ENCODE measurements at places on chromosomes 11 and 22.

DNA sequence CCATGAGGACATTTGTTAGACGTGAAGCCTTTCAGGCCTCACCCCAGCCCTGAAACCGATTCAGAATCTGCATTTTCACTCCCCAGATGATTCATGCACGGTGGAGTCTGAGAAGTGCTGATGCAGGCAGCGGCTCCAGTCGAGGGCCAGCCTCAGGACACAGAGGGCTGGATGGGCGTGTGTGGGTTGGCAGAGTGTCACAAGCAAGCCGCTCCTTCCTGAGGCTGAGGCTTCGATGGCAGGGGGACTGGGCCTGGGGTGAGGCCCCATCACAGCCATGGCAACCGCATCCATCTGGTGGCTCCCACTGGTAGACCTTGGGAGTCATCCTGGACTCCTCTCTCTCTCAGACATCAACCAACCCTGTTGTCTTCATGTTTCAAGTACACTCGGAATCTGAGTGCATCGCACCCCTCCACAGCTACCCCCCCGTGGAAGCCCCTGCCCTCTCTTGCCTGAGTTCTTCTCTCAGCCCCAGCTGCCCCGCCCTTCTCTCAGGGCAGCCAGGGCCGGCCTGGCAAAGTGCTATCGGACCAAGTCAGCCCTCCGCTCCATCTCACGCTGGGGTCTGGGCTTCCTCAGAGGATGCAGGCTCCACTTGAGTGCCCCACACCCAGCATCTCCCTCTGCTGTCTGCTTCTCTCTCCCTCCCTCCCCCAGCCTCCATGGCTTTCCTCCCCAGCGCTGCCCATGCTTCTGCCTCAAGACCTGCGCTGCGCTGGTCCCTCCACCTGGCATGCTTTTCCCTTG is 10.6 kb downstream of the KCNC1 start:
- no peak for DNase-seq

- no peak for DNase-seq
Measured at GRCh38 chr11:128604723-128605122, 17.4 kb upstream of the ETS1 start.

- no peak for DNase-seq
Measured at GRCh38 chr22:23125512-23126103, 16.2 kb downstream of the RSPH14 start.

GRCh38 chr22:24391836-24392217 is 35.6 kb upstream of the ADORA2A start:
- no peak for DNase-seq

GRCh38 chr11:34311126-34311525 is 46.7 kb downstream of the ABTB2 start:
- no peak for DNase-seq

DNA sequence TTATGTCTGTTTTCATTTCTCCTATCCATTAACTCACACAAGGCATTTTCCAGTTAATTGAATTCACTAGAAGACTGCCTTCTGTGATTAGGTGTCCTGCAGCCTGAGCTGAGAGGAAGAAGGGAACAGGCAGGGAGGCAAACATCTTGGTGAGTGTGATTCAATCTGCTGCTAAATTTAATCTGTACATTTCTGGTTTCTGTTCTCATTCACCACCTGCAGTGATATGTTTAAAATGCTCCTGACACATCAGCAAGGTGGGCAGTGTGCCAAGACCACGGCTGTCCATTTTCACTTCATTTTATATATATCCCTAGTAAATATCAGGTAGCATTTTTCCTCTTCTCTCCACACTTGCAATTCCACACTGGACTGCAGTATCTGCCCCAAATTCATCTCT is 416.5 kb downstream of the TMEM135 start:
- no peak for DNase-seq

- DNase-seq: no peak
Measured at GRCh38 chr11:26194881-26195280, 137.0 kb upstream of the ANO3 start.

DNA sequence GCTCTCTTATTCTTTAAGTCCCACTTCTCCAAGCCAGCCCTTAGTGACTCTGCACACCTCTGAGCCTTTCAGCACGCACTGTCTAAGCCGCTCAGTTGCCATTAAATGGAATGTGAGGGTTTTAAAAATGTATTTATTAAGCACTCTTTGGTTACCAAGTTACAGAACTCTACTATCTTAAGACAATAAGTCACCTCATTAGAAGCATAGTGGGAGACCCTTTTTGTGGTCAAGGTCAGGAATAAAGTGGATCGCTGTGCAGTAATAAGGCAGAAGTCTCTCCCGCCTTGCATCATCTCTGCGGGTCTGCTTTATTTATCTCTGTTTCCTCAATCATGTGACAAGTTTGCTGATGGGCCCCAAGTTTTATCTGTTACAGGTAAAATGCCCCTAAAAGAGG is 11.9 kb downstream of the SLC25A18 start:
- DNase-seq: no peak

DNA sequence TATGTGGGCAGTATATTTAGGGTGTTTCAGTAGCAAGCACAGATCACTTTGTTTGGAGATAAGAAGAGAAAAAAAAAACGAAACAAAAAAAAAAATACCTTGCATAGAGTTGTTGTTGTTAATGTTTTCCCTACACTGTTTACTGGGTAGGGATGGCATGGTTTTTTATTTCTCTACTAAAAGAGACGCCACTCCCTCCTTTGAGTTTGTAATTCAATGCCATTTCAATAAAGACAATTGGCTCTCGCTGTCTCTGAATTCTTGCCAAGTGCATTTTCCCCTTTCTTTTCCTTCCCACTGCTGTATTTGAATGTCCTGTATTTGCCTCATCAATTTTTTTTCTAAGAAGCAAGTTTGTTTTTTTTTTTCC is 213.9 kb upstream of the UBASH3B start:
- DNase-seq: no peak

Measured in NCI-H748 treated with DMSO at 0.1 percent for 48 hours (cell line).